ENCODE measurements at places on chromosomes 6 and 20.

DNA sequence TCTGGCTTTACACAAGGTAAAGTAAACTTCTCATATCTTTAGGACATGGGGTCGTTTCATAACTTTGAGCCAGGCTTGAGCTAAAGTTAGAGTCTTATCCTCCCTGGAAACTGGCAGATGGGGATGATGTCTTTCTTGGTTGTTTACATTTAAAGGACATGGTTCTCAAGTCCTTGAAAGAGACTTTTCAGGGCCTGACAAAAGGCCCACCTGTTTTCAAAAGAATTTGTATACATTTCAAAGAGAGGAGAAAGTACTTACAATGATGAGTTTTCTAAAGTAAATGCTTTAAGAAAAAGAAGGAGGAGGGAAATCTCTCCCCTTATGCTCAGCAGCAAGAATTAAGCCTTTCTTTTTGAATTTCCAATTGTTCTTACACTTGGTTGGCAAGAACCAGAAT, 45.7 kb upstream of the TINAG start:
- DNase-seq = no peak

- no peak for DNase-seq
Measured at GRCh38 chr6:49826743-49827406, 39.5 kb downstream of the CRISP1 start.

DNA sequence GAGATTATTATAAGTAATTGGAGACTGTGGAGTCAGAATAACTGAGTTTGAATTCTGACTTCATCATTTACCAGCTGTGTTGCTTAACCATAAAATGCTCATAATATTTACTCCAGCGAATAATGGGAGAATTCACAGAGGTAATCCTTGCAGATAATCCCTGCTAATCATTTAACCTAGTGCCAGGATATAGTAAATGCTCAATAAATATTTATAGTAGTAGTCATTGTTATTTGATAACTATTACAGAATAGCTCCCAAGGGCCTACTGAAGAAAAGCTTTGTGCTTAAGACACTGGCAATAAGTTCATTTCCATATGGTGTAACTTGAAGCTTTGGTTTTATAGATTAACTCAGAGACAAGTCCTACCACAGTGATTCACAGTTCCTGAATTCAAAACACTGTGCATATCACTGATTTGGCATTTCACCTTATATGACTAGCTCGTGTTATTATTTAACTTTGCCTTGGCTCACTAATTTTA, 208.8 kb upstream of the PLCB4 start:
- DNase-seq = peak; percentile 89

DNA sequence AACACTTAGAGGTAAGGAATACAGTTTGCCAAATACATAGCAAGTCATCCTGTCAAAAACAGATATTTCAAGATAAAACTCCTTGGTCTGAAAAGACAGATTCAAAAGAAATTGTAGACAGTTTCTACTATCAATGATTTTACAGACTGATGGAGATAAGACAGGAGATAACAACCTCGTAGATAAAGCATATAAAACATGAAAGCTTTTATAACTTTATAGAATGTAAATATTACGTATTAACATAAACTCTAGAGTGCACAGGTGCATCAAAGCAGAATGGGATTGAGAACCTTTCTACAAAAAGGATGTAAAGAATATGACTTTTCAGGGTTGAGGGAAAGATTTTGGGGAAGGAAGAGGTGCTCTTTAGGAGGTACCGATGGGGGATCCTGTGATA, 158.0 kb upstream of the CENPW start:
- no peak for DNase-seq

DNA sequence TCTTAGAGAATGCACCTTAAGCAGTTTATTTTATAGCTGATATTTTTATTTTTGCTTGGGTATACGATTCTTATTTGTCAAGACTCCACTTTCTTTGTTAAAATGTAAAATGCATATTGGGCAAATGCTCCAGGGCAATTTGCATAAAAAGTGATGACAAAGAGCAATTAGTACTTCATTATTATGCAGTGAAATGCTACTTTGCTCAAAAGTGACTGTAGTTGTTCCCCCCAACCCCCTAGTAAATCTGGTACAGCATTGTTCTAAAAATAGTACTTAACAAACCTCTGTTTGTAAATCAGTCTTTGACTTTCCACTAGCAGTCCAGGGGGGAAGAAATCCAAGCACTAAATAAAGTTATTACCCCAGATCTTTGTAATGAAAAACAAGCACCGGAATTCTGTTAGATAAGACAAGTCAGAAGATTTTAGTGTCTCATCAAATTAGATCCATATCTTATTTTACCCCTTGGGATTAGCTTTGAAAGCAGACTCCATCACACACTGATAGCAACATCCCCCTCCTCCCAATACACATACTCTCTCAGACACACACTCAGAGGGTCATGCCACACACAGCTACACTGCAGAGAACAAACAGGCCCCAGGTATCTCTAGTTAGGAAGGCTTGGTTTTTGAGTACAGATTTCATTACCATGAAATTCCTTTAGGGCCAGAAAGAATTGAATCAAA, 32.9 kb upstream of the BACH2 start:
- DNase-seq = no peak

GRCh38 chr20:64038224-64038564, 2.2 kb downstream of the C20orf204 start:
- DNase-seq = no peak

DNA sequence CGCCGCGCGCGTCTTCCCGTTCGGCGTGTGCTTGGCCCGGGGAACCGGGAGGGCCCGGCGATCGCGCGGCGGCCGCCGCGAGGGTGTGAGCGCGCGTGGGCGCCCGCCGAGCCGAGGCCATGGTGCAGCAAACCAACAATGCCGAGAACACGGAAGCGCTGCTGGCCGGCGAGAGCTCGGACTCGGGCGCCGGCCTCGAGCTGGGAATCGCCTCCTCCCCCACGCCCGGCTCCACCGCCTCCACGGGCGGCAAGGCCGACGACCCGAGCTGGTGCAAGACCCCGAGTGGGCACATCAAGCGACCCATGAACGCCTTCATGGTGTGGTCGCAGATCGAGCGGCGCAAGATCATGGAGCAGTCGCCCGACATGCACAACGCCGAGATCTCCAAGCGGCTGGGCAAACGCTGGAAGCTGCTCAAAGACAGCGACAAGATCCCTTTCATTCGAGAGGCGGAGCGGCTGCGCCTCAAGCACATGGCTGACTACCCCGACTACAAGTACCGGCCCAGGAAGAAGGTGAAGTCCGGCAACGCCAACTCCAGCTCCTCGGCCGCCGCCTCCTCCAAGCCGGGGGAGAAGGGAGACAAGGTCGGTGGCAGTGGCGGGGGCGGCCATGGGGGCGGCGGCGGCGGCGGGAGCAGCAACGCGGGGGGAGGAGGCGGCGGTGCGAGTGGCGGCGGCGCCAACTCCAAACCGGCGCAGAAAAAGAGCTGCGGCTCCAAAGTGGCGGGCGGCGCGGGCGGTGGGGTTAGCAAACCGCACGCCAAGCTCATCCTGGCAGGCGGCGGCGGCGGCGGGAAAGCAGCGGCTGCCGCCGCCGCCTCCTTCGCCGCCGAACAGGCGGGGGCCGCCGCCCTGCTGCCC, 1.1 kb downstream of the SOX4 start:
- peak; percentile 47 for DNase-seq
